ENCODE measurements at places on chromosomes 13 and 19. TPM values are rescaled to one million over a fixed set of nuclear protein-coding genes. Genes with fewer than 3 reads are reported as not detected.

The ERCC5 gene
- 48.7 TPM for total RNA-seq

The ZNF577 gene
- 3.9 TPM for total RNA-seq

The PCID2 gene
- total RNA-seq: 90.9 TPM

The LHFPL6 gene
- 24.8 TPM for total RNA-seq

The ANGPTL4 gene
- 9.9 TPM for total RNA-seq

The KDELR1 gene
- total RNA-seq: 29.8 TPM

The SPC24 gene
- 117 TPM for total RNA-seq

The EBI3 gene
- 0.46 TPM for total RNA-seq

The NCCRP1 gene
- total RNA-seq: not detected

The FXYD1 gene
- total RNA-seq: not detected

The CYP2A6 gene
- not detected for total RNA-seq

The LRP3 gene
- 11.6 TPM for total RNA-seq

The FUT6 gene
- total RNA-seq: not detected

The SLC5A5 gene
- not detected for total RNA-seq

The AP2A1 gene
- 33.1 TPM for total RNA-seq

The ZNF534 gene
- total RNA-seq: not detected

The CPB2 gene
- total RNA-seq: not detected

The ZNF100 gene
- total RNA-seq: 5.9 TPM

The IL12RB1 gene
- total RNA-seq: not detected

The TMEM221 gene
- total RNA-seq: not detected

The IGFL2 gene
- not detected for total RNA-seq

The GPATCH1 gene
- total RNA-seq: 5.5 TPM

The SLC7A9 gene
- total RNA-seq: not detected

The TPTE2 gene
- not detected for total RNA-seq

The PDX1 gene
- total RNA-seq: not detected

The IZUMO2 gene
- total RNA-seq: not detected

The PLIN5 gene
- total RNA-seq: not detected

The RNF225 gene
- not detected for total RNA-seq

The NOTCH3 gene
- 2.9 TPM for total RNA-seq

The CD177 gene
- not detected for total RNA-seq

The CGB5 gene
- total RNA-seq: not detected

The STOML3 gene
- not detected for total RNA-seq

The CD79A gene
- not detected for total RNA-seq

The CYP4F2 gene
- not detected for total RNA-seq

The ATXN8OS gene
- total RNA-seq: not detected

The PRR20B gene
- total RNA-seq: not detected

The IRGC gene
- total RNA-seq: not detected

The ZNF723 gene
- not detected for total RNA-seq

The PSG6 gene
- total RNA-seq: not detected

The CGB1 gene
- not detected for total RNA-seq

The FOSB gene
- total RNA-seq: 0.32 TPM

The OR7A5 gene
- total RNA-seq: not detected

The DIRAS1 gene
- under 0.01 TPM for total RNA-seq

The ETHE1 gene
- total RNA-seq: 114 TPM

The SPRY2 gene
- 26.3 TPM for total RNA-seq

The HCN2 gene
- under 0.01 TPM for total RNA-seq

The SLC25A41 gene
- total RNA-seq: not detected

The SIAH3 gene
- total RNA-seq: not detected

The HRC gene
- not detected for total RNA-seq

The IQCN gene
- under 0.01 TPM for total RNA-seq

The CHAF1A gene
- total RNA-seq: 20.4 TPM

The FLT1 gene
- total RNA-seq: 328 TPM

The ZNF317 gene
- total RNA-seq: 12.2 TPM

The KIR2DL4 gene
- total RNA-seq: not detected
